ENCODE measurements at places on chromosomes 3 and 15.

DNA sequence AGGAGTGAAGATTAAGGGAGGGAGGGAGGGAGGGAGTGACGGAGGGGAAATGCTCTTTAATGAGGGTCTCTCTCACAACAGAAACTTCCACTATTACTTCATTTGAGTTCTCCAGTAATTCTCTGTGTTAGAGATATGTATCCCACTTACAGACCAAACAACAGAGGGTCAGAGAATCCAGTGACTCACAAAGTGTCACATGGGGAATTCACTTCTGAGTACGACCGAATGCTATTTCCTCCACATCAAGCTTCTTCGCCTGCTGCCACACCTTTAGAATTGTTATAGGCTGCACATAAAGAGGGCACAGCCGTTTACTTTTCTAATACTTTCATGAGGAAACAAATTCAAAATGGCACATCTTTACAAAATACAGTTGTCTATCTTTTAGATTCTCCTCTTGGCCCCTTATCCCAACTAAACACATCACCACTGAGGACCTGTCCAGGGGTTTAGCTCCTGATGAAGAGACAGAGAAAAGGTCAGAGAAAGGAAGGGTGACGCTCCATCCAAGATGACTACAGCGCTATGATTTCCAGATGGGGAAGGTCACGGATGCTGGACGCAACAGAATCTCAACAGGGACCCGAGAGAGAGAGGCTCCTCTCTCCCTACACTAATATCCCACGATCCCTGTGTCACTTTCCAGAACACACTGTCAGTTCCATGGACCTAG is 119.0 kb downstream of the XXYLT1 start:
- DNase-seq: no peak

DNA sequence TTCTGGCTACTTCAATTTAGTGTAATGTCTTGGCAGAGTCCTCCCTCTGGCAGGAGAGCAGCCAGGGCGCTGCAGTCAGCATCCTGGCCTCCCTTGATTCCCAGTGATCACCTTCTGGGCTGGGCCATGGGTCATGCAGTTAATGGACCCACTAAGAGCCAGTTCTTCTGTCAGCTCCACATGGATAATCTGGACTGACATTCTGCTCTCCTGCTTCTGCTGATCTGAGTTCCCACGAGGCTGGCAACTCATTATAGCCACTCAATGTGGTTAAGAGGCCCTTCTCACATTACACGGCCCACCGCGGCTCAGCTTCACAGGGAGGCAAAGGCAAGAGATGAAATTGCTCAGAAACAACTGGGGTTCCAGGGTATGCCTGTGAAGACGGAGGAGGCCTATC is 94.0 kb downstream of the WDR76 start:
- DNase-seq: no peak

DNA sequence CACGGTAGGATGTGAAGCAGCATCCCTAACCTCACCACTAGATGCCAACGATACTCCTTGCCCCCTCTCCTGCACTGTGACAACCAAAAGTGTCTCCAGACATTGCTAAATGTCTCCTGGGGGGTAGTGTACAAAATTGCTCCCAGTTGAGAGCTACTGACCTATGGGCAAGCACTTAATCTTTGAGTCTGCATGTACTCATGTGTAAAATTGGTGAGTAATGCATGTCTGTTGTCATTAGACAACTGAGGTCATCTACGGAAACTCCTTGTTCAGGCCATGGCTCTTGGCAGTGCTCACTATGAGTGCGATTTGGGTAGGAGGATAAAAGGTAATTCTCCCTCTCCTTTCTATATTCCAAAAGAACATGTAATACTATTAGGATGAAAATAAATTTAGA is 29.2 kb downstream of the PDHB start:
- no peak for DNase-seq

GRCh38 chr3:101281521-101282030 is 38.8 kb downstream of the IMPG2 start:
- no peak for DNase-seq

DNA sequence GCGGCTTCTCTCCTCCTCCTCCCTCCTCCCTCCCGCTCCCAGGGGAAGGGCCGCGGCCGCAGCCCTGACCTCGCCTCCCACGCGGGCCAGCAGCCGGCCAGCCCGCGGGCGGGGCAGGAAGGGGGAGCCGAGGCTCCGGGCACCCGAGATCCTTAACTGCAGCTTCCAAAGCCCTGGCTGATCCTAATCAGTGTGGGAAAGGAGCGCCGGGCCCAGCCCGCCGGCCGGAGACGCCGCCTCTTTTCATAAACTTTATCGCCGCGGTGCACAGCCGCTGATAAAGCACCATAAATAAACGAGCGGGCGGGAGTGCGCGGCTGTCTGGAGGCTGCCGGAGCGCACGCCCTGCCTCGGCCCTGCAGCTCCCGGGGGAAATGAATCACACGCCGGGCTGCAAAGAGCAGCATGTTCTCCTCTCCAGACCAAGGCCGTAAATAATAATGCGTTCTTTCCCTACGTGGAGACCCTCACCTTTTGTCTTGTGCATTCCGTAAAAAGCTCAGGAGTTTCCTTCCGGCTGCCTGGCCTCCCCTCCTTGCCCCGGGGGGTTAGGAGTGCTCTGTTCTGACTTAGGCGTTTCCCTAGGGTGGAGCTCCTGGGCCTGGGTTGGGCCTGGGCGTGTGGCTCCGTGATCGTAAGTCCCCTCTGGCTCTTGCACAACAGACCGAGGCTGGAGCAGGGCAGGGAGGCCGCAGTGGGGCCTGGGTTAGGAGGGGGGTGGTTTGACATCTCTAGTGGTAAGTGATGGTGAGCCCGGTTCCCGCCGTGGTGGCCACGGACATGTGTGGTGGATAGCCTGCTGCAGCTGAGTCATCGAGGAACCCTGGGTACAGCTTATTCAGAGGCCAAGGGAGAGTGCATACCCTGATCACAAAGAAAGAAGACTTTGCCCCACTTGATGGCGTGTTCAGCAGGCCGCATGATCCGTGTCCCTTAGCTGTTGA is 132.6 kb upstream of the HES1 start:
- DNase-seq: peak; percentile 11

DNA sequence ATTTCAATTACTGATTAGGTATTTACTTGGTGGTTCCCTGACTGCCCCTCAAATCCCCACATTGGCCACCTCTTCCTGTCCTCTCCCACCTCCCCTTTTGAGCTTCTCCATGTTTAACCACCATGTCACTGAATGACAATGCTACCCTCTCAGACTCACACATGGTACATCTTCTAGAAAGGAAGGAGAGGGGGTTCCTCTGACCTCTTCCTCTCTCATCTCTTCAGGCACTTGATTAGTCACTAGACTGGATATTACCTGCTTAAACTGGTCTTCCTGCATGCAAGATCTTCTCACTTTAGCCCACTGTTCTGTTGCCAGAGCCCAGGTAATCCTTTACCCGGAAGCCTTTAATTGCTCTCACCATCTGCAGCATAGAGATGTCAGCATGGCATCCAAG is 64.9 kb downstream of the DIPK2A start:
- DNase-seq: no peak

DNA sequence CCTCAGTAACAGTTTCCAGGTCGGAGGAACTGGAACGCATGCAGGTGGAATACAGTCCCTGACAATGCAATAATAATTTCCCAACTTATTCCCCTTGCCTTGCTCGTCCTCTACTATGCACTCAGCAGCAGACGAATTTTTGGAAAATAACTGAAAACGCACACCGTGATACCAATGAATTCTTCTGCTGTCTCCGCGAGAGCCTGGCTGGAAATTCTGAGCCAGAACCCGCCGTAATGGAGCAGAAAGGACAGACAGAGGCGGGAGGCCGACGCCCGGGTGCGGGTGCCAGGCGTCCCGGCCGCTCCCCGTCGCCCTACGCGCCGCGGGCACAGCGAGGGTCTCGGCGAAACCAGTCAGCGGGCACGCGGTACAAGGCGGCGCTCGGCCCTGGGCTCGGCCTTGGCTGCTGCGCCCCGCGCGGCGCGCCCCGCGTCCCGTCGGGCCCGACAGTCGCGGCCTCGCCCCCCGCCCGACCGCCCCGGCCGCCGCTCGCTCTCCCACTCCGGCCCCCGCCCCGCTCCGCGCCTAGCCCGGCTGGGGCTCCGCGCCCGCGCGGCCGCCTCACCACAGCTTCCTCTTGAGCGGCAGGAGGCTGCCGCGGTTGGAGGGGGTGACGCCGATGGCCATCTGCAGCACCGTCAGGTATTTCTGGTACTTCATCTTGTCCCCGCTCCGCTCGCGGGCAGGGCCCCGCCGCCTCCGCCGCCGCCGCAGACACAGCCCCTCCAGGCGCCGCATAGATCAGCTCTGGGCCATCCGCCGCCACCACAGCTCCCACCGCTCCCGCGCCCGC is 114.5 kb upstream of the GOLGA8J start:
- no peak for DNase-seq

DNA sequence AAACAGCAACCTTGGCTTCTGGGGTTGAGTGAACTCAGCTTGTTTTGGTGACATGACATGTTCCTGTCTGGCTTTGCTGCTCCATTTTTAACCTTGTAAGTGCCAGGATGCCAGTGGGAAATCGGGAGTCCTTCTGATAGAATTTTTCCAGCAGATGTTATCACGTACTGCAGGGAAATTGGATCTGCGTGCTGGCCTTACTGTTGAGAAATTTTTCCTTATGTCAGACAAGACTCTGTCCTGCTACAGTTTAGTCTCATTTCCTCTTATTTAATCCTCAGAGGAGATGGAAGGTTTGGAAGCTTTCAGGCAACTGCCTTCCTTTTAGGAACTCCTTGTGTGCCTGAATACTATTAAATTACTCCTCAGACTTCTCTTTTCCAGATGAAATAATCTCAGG is 80.6 kb downstream of the PGPEP1L start:
- no peak for DNase-seq

GRCh38 chr3:186255703-186256331 is 106.2 kb downstream of the DGKG start:
- DNase-seq: no peak

DNA sequence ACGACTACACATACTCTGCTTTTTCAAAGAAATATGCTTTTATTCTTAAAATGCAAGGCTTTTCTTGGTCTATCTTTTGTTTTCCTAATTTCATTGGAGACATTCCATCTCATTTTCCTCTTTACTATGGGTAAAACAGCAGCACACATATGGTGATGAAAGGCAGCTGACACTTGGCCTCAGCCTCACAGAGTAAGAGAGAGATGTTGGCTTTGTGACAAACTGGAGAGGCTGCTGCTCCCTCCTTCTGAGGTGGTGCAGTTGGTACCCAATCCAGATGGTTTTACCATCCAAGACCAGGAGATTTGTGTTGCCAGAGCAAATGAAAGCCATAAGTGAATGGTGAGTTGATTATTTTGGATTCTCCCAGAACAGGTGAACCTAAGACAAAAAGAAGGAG is 13.2 kb upstream of the SLC2A2 start:
- DNase-seq: no peak

DNA sequence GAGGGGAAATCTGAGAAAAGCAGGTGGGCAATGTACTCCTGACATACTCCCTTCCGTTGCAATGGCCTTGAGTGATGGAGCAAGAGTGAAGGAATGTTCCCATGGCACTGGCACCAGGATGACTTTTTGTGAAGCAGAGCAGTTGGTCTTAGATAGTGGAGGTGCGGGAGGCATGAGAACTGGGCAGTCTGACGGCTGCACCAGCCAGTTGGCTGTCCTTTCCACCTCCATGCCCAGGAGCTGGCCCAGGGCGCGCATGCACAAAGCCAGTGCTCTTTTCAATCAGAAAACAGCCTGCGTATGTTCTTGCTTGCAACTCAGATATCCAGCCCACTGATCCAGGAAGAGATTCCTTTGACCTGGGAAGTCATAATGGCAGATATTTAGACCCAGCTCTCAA is 136.8 kb downstream of the PGPEP1L start:
- no peak for DNase-seq

GRCh38 chr3:149634573-149634972 is 23.3 kb downstream of the WWTR1 start:
- no peak for DNase-seq

DNA sequence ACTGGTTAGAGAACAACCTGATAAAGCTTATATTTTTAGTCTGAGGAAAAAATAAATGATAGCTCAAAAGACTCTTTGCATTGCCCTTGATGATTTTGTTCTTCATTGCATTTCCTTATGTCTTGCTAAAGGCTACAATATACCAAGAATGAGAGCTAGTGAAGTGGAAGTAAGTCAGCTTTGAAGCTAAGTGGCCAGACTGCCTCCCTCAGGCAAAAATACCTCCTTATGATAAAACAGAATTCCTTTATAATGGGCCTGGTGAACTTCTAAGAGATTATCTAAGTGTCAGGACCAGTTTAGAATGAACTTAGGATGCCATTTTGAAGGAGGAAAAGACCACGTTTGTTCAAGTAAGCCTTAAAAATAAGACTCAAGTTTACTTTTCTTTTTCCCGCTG is 678.4 kb downstream of the ROBO2 start:
- DNase-seq: no peak

GRCh38 chr3:86929046-86929445 is 61.9 kb downstream of the VGLL3 start:
- no peak for DNase-seq

GRCh38 chr3:107689355-107689754 is 166.6 kb downstream of the BBX start:
- DNase-seq: no peak

DNA sequence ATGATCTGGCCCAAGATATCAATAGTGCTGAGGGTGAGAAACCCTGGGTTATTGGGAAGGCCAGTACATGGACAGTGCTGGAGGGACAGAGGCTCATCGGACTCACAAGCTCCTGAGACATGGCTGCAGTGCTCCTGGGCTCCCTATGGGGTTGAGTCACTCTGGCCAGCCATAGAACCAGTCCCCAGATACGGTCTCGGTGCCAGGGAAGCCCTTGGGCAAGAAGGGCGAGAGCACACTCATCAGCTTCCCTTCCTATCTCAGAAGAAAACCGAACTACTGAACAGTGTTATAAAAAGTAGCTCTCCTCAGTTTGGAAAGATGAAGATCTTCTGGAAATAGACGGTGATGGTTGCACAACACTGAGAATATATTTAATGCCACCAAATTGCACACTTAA is 34.4 kb downstream of the POC1A start:
- DNase-seq: no peak

- no peak for DNase-seq
These were observed 12.9 kb downstream of the FBN1 start for GRCh38 chr15:48632651-48633050.

GRCh38 chr3:171801738-171802589 is 8.3 kb downstream of the PLD1 start:
- DNase-seq: peak; percentile 70

GRCh38 chr15:67836477-67836876 is 3.4 kb downstream of the RNU6-1 start:
- no peak for DNase-seq

DNA sequence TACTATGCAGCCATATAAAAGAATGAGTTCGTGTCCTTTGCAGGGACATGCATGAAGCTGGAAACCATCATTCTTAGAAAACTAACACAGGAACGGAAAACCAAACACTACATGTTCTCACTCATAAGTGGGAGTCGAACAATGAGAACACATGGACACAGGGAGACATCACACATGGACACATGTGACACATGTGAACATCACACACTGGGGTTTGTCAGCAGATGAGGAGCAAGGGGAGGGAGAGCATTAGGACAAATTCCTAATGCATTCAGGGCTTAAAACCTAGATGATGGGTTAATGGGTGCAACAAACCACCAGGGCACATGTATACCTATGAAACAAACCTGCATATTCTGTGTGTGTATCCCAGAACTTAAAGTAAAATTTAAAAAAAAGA is 408.0 kb downstream of the EPHB1 start:
- no peak for DNase-seq

- no peak for DNase-seq
These were observed 568 bp downstream of the SENP2 start for GRCh38 chr3:185586686-185587039.
